ENCODE measurements at places on chromosomes 11 and 22.

- no peak for DNase-seq
Observed at GRCh38 chr11:20000351-20001134, 159.7 kb downstream of the DBX1 start.

GRCh38 chr11:41461057-41461681 lies 1.7 kb upstream of the LRRC4C start:
- DNase-seq = peak; percentile 8

GRCh38 chr22:20194681-20195593 lies 44.1 kb upstream of the CCDC188 start:
- DNase-seq = no peak

- DNase-seq = no peak
Observed at GRCh38 chr22:45999379-45999971, 22.5 kb upstream of the WNT7B start.

Data from EH (cell line).